Hippocampal formation (tissue), 2 donors: ENCODE measurements at places on chromosomes 7 and 10.

DNA sequence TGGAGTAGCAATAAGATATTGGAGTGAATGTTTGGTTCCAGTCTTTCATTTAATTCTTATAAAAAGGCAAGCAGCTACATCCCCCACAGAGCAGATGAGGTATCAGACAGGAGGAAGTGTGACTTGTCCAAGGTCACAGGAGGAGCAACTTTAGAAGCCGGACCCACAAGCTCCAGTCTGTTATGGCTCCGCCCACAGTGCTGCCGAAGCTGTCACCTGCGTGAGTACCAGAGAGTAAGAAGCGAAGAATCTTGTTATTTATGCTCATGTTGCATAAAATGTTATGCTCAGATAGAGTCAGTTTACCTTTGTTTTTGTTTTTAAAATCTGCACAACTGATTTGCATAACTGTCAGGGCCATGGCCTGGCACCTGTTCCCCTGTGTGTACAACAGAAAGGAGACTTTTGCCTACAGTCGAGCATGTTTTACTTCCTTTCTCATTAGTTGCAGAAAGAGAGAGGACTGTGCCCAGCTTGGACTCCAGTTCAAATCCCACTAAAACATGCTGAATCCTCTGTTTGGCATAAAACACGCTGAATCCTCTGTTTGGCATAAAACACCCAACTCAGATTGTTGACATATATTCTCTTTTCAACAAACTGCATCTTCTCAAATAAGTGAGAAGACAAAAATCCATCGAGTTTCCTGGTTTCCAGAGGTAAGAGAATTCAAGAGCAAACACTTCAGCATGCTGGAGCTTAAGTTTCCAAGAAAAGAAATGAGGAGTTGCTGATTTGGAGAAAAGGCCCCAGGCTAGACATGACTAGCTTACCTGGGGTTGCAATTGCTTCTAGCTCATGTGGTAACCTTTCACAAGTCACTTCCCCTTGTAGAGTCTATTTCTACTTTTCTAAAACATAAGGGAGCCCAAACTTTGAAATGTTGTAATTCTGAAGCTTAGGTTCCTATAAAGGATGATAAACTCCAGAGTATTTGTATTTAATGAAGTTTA is 409.8 kb upstream of the ZMIZ1 start:
- no peak for DNase-seq

DNA sequence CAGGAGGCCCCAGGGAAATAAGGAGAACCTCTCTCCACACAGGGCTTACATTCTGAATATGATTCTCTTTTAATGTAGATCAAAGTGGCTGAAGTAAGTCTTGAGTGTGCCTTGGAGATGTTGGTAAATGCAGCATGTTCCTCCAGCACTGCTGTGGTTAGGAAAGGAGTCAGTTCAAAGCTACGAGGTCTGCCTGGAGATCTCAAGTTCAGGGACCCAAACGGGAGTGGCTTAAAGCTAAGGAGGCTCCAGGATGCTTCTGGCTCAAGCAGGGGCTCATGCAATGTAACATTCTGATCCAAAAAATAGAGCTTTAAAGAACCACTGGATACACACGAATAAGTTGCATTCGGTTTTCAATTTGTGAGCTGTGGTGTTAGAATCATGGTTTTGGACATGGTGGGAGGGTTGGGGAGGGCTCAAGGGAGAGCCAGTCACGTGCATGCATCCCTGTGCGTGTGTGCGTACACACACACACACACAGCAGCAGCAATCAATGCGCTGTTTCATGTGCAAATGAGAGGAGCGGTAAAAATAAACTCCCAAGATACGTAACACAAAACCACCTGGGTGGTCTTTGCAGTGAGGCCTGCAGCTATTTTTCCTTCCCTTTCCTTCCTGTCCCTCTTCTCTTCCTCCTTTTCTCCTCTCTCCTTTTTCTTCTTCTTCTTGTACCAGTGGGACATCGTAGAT is 70.5 kb downstream of the AOAH start:
- no peak for DNase-seq

GRCh38 chr10:24834869-24835268 is 111.2 kb upstream of the ARHGAP21 start:
- DNase-seq, result no peak

- peak; percentile 42 for DNase-seq
These were observed 362.6 kb downstream of the PAXIP1 start for GRCh38 chr7:154640266-154640865.

DNA sequence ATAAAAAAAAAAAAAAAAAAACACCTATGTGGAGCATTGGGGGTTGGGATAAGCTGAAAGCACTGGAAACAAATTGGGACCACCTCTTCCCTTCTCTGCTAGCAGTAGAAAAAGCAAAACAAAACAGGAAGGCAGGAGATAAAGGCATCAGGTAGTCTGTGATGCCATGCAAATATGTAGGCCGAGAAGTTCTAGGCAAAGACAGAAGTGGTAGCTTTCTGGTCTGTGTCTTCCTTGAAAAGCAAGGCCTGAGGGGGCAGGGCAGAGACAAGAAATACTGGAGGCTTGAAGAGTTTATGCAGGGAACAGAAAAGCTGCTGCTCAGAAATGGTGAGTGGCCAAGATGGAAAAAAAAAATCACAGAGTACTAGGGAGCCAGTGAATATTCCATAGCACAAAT is 111.1 kb downstream of the ELMO1 start:
- DNase-seq, result no peak

DNA sequence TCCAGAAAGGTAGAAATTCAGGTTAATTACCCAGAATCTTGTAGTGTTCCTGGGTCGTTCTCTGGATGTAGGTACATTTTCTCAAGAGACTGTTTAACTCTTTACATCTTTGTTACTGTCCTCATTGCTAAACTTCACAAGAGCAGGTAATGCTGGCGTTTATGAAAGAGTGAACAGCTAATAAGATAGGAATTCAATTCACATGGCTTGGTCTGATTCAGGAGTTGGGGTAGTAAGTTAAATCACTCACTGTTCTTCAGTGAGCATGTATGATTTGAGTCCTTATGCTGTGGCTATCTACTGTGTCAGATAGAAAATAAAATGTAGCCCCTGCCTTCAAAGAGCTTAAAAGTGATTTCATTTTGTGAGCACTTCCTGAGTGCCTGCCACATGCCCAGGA is 480.0 kb downstream of the LRMDA start:
- no peak for DNase-seq

DNA sequence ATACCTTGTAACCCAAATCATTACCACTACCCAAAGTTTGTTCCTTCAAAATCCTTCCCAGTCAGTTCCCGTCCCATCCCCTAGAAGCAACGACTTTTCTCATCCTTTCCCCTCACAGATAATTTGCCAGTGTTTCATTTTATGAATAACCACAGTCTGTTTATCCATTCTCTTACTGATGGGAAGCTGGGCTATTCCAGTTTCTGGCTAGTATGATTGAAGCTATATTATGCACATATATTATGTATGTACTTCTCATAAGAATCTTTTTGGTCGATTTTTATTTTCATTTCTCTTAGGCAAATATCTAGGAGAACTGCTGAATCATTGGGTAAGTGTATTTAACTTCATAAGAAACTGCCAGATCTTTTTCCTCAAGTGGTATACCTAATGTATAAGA is 114.6 kb downstream of the ZNF438 start:
- DNase-seq, result no peak

DNA sequence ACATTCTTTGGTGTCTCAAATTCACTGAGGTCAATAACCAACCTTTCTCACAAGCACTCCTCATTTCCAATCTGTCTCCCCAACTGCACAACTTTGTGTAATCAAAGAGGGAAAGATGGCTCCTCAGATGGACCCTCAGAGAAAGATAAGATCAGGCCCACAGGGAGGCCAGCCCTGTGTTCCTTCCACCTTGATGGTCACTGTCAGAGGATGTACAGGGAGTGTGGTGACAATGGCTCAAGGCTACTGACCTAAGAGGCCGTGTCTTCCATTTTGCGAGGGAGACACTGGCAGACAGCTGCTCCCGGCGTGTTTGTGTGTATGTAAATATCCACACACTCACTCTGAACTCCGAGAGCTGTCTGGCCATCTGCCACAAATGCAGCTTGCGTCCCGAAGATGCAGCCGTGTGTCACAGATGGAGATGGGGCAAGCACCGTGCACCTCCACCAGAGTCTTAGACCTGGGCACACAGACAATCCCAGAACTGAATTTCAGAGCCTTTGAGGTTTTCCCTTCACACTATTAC is 712.1 kb upstream of the NRP1 start:
- DNase-seq, result no peak

DNA sequence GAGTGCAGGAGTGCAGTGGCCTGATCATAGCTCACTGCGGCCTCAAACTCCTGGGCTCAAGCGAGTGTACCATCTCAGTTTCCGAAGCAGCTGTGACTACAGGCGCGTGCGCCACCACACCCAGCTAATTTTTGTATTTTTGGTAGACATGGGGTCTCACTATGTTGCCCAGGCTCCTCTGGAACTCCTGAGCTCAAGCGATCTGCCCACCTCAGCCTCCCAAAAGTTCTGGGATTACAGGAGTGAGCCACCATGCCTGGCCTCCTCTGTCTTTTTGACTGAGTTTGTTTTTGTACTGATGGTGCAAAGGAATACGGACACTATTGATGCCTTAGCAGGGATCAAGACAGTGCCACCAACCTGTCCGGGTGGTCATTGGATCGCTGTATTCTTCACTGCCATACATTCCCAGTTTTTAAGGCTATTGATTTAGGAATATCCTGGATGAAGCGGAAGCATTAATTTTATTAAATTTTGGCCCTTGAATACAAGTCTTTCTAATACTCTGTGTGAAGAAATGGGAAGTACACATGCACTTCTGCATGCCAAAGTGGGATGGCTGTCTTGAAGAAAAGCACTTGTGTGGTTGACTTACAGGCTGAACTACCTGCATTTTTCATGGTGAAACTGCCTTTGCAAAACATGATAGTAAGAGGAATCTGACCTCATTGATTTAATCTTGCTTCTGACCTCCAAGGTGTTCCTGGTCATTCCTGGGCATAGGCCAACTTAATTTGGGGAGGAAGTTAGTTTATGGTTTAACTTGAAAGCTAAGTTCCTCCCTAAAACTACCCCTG is 2.1 kb upstream of the CUL2 start:
- DNase-seq, result no peak

DNA sequence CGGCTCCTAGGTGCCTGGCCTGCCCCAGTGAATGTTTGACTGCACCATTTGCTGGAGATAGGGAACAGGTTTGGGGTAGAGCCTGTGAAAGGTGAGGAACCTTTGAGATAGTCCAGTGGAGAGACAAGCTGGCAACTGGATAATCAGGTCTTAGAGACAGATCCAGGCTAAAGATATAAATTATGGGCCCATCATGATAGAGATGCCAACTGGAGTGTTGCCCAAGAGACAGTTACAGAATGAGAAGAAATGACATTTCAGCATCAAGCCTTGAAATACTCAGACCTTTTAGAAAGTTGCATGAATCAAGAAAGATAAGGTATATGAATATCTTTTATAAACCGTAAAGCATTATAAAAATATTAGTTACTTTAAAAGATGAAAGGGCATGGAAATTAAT is 27.1 kb downstream of the CREB3L2 start:
- DNase-seq, result no peak

GRCh38 chr10:133368153-133368552 is 5.0 kb downstream of the ECHS1 start:
- DNase-seq, result no peak

- DNase-seq, result no peak
These were observed at the start of gene NXPH1 for GRCh38 chr7:8433477-8434289. NXPH1 (plus strand) TSS chr7:8433609.

DNA sequence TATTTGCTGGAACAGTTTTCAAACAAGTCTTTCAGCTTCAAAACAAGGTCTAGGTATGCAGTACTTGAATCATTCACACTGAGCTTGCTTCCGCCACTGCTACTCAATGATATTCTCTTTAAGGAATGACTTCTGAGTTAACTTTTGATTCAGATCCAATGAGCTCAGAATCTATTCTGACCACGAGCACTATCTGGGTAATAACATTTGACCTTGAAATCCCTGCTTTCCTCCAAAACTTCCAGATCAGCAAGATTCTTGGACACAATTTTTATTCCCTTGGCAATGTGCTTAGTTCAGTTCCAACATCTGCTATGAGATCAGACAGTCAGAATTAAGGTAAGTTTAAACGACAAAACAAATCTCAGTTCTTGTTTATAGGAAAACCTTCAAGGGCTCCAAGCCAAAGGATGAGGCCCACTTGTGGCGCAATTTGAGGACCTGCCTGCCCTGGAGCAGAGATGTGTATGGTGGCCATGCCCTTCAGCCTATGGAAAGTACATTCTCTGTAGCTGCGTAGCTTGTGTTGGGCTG is 87.2 kb downstream of the RNF216 start:
- no peak for DNase-seq

DNA sequence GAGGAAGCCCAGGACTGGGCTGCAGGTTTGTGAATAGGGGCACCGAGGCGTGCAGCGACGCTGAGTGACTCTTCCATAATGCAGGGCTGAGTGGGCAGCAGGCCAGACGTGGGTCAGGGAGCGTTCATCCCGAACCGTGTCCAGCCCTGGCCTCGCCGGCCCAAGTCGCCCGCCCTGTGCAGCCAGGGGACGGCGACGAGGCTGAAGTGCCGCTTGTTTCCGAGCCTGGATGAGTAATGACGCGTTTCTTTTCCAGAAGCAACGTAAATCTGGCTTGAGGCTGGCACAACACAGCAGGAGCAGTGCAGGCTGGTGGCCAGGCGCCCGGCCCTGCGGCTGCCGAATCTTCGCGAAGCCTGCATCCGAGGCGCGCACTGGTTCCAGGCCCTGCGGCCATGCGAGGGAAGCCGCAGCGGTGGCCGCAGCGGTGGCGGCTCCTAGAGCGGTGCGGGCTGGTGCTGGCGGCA is 74.0 kb upstream of the SEC61G start:
- DNase-seq, result no peak

GRCh38 chr7:151512353-151512752 is 7.3 kb downstream of the RHEB start:
- DNase-seq, result no peak

DNA sequence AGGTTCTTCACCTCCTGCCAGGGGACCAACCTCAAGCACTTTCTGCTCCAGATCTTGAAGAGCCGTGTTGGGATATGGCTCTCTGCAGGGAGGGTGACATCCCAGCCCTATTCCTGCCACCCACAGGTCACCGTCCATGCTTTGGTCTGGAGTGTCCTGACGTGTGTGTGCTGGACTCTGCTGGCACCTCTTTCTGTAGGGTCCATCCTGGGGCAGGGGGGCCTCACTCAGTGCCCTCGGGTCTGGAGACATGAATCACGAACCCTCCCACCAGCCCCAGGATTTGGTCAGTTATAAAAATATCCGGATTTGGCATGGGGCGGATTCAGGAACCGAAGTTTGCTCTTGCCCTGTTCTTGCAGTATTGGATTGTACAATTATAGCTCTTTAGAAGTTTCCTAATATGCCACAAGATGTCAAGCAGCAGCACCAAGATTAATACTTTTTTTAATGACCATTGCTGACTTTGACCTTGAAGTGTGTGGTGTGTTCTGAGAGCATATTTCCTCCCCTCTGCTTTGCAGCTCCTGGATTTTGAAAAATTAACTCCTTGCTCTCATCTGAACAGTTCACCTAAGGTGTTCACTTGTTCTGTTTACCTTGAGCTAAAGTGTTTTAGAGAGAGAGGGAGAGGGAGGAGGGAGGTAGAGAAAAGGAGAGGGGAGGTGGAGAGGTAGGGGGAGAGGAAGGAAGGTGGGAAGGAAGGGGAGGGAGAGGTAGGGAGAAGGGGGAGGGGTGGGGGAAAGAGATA is 95.4 kb upstream of the SHH start:
- DNase-seq, result no peak
